ENCODE measurements at places on chromosomes 1 and 21.

DNA sequence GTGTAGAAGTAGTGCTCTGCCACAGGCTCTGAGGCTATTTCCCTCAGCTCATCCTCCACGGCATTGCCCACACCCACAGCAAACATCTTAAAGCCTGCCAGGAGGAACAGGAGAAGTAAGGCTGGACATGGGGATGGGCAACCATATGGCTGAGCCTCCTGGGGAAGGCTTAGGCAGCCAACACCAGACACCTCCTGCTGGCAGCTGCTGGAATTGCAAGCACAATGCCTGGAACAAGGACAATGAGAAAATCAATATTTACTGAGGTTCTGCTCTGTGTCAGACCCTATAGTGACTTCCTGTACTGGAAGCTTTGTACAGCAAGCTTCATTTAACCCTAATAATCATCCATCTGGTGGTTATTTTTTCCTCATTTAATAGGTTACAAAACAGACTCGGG, 8.2 kb downstream of the MATN1 start:
- no peak for DNase-seq

DNA sequence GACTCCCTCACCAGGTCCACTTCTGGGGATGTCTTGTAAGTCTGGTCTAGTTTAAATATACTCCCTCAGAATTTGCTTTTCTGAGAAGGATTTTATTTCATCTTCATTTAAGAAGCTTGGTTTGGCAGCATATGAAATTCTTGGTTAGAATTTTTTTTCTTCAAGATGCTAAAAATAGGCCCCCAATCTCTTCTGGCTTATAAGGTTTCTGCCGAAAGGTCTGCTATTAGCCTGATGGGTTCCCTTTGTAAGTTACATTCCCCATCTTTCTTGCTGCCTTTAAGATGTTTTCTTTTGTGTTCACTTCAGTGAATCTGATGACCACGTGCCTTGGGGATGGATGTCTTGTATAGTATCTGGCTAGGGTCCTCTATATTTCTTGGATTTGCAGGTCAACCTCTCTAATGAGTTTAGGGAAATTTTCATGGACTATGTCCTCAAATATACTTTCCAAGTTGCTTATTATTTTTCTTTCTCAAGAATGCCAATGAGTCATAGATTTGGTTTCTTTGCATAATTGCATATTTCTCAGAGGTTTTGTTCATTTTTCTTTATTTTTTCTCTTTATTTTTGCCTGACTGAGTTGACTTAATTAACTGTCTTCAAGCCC, 19.4 kb downstream of the TCP10L start:
- no peak for DNase-seq

DNA sequence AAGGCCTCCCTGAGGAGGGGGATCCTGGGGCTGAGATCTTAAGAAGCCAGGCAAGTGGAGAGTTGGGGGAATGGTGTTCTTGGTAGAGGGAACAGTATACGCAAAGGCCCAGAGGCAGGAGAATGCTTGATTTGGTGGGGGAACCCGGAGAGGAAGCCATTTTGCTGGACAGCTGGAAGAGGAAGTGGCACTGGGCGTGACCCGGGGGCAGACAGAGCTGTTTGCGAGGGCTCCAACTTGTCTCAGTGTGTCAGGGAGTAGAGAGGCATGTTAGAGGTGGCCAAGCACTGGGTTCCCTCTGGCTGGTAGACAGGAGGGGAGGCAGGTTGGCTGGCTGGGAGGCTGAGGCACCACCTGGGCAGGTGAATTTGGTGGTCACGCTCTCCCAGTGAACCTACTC, 96.3 kb upstream of the ACTL8 start:
- DNase-seq, result no peak

DNA sequence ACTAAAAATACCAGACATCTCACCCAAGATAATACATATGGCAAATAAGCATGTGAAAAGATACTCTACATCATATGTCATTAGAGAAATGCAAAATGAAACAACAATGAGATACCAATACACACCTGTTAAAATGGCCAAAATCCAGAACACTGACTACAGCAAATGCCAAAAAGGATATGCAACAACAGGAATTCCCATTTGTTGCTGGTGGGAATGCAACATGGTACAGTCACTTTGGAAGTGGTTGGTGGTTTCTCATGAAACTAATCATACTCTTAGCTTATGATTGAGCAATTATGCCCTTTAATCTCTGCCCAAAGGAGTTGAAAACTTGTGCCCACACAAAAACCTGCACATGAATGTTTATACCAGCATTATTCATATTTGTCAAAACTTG, 6.4 kb upstream of the RGS2 start:
- no peak for DNase-seq

DNA sequence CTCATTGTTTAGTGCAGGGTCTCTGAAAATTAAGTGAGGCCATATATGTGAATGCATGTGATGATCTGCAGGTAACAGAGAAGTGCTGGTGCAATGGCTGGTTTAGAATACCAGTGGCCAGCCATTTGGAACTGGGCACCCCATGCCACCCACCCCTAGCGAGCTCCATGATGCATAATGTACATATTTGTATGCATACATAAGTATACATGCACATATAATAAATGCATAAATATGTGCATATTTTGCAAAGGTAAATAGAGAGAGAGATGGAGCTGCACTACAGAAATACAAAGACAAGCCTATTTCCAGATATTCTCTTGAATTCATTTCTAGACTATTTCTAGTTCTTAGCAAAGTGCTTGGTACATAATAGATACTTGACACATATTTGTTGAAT, 68.5 kb upstream of the IGSF21 start:
- DNase-seq, result no peak

DNA sequence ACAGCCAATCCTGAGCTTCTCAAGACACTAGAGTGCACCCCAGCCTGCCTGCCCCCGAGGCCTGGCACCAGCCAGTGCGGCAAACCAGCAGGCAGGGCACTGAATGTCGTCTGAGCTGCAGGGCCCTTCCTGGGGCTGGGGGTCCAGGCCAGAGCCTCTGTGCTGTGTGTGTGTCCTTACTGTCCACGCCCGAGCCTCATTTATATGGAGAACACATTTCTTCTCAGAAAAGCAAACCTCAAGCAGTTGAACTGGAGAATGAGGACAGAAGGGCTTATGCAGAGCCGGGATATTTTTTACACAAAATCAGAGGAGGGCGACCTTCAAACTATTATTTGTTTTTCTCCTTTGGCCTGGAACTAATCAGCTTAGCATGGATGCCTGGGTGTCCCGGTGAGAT, 52.7 kb downstream of the POFUT2 start:
- DNase-seq, result no peak

DNA sequence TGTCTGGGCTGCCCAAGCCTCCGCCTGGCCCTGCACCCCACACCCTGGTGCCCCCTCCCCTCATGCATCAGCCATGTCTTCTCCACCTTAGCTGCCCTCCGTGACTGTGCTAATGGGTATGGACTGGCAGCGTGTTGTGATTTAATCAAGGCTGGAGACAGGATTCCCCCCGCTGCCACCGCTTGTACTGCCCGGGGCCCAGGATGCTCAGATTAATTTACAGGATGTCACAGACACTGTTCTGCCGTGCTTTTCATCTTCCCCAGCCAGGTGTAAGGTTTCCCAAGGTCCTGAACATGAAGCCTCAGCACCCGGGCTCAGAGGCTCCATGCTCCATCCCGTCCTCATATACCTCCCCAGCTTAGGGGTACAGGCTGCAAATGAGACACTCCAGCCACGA, 66.3 kb downstream of the TAS1R2 start:
- no peak for DNase-seq

DNA sequence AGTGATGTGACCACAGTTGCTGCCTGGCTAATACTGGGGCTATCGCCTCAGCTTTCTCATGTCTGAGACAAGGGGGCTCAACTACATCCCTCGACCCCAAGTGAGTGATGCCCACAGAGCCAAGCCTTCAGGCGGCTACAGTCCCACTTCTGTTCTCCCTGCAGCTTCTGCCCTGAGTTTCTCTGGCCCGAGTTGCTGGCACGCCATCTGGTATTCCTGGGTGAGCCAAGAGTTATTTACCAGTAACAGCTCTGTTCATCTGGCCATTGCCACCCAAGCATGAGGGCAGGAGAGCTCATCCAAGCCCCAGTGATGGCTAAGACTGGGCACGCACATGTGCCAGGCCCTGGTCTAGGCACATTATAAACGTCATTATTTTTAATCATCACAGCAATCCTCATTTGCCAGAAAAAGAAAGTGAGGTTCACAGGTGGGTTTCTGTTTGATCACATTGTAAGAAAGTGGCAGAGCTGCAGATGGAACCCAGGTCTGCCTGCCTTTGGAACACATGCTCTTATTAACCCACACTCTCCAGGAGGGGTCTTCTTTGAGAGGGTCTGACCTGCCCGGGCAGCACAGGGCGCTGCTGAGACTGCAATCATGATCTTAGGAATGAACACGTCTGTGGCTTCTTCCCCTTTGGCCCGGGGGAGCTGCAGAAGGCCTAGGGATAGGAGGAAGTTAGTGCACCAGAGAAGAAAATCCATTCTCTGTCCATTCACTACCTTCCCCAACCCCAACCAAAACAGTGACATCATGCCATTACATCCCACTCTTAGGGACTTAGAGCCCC, 27.5 kb downstream of the KCND3 start:
- DNase-seq, result no peak

- no peak for DNase-seq
Observed at GRCh38 chr1:225872075-225872430, 10.1 kb downstream of the TMEM63A start.

GRCh38 chr1:64505232-64505943, 35.5 kb downstream of the CACHD1 start:
- no peak for DNase-seq

DNA sequence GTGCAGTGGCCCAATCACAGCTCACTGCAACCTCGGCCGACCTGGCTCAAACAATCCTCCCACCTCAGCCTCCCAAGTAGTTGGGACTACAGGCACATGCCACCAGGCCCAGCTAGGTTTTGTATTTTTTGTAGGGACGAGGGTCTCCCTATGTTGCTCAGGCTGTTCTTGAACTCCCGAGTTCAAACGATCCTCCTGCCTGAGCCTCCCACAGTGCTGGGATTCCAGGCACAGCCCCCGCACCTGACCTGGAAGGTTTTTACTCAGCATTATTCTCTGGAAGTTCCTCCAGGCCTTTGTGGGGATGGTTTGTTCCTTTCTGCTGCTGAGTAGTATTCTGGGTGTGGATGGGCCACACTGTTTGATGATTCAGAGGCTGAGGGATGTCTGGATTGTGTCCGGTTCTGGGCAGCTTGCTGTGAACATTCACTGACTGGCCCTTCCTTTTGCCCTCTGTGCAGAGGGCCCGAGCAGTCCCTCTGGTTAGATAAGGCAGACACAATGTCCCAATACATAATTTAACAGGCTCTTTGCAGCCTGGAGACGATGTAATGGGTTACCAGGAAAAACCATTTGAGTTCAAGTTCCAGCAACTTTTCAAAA, 6.0 kb upstream of the TRAPPC10 start:
- DNase-seq, result no peak

DNA sequence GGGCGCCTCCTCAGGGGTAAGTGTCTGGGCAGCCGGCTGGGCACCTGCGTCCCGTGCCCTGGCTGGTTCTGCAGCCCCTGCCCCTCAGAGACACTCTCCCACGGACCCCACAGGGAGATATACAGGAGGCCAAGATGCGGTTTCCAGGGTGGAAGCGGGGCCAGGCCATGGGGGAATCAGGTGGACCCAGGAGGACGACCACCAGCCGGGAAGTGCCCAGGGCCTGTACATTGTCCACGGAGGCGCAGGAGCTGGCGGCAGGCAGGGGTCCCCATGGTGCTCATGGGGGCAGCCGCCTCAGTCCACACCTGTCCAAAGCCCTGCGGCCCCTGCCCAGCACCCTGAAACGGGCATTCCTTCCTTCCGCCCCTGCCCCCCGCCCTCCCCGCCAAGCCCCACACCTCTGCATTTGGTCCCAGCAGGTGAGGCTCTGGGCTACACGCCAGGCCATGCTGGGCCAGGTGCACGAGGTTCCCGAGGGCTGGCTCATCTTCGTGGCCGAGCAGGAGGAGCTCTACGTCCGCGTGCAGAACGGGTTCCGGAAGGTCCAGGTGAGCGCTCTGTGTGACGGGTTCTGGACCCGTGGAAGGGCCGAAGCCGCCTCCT, 36.7 kb downstream of the SLC19A1 start:
- DNase-seq, result no peak

DNA sequence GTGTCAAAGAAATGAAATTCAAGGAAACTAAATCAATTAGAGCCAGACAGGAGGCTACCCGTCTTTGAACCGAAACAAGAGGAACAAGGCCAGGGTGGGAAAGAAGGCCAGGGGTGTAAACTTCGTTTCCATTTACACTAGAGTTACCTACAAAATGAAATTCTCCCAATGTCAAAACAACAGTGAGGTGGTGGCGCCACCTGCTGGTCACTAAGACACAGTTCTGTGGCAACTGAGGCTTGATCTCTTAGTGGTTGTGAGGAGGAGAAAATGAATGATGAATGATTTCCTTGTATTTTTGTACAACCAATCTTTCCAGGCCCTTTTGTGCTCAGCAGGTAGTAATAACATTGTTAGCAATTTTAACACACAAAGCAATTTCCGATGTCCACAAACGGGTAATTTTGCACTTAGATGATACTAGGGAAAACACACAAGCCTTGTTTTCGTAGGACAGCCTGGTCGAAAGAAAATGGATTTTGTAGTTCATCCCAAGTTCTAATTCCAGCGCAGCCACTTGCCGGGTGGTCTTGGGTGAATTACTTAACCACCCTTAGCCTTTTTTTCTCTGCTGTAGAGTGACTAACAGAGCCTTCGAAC, 54.8 kb upstream of the SOD1 start:
- DNase-seq, result no peak

DNA sequence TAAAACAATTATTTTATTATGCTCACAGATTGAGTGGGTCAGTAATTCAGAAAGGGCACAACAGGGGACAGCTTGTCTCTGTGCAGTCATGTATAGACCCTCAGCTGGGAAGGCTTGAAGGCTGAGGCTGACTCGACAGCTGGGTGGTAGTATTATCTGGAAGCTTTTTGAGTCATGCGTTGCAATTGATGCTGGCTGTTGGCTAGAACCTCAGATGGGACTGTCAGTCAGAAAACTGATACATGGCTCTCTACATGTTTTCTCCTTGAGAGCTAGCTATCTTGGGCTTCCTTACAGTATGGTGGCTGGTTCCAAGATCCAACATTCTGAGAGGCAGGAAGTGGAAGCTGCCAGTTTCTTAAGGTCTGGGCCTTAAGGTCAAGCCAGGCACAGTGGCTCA, 61.5 kb upstream of the SELENON start:
- no peak for DNase-seq

GRCh38 chr1:61076728-61077675, 5.4 kb upstream of the NFIA start:
- no peak for DNase-seq

DNA sequence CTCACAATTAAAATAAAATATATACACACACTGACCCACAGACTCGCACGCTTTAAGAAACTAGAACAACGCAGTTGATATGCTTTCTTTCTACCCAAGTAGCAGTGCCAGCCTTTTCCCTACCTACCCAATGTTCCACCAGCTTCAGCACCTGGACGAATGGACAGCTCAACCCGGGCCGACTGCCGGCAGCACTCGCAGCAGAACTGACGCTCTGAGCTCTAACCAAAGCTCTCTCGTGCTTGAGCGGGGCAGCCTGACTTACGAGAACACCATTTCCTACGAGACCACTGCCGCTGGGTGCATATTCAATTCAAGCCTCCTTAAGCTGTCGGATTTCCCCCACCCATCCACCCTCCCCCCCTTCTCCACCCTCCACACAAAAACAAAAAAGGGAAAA, 127.4 kb upstream of the DPYD start:
- DNase-seq, result no peak

- no peak for DNase-seq
Observed at GRCh38 chr1:192550922-192551534, 24.5 kb upstream of the RGS1 start.
